NCI-H345 (cell line): ENCODE measurements at places on chromosomes 4 and X.

DNA sequence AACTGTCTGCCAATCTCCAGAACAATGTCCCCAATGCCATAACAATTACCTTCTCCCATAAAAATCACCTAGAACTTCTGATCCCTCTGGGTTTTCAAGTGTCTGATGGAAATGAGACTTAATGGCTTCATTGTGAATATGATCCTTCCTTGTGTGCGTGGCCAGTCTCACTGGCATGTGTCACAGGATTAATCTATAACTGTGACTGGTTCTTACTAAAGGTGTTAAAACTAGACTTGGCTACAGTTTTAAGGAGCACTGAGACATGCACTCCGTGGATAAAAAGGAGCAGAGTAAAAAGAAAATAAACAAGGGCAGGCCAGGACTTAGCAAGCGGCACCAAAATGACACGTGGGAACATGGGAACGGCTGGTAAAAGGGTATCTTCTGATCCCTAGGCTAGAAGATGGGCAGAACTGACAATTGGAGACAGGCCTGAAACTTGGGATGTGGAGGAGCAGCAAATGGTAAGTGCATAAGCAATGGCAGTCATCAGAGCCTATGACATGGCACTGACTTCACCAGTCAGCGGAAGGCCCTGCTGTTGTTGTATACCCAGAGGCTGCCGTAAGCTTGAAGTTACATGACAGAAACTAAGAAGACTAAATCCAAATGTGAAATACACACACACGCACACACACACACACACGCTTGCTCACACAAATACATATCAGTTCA is 256.6 kb upstream of the NOCT start:
- no peak for DNase-seq

GRCh38 chr4:55458164-55458563 is 62.4 kb downstream of the TMEM165 start:
- DNase-seq, result no peak

DNA sequence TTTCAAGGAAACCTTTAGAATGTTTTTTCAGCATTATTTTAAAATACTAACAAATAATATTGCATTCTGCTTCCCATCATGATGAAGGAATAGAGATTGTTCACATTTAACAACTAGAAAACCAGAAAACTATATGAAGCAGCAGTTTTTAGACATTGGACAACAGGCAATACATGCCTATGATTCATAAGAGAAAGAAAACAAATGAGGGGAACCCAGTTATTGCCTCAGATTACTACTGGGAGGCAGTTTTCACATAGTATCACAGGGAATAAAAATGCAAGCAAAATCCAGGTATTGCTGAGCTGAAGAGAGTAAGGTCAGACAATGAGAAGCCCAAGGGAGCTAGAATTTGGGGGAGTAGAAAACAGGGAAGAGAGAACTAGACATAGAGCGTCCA is 373.6 kb downstream of the MAPK10 start:
- no peak for DNase-seq

DNA sequence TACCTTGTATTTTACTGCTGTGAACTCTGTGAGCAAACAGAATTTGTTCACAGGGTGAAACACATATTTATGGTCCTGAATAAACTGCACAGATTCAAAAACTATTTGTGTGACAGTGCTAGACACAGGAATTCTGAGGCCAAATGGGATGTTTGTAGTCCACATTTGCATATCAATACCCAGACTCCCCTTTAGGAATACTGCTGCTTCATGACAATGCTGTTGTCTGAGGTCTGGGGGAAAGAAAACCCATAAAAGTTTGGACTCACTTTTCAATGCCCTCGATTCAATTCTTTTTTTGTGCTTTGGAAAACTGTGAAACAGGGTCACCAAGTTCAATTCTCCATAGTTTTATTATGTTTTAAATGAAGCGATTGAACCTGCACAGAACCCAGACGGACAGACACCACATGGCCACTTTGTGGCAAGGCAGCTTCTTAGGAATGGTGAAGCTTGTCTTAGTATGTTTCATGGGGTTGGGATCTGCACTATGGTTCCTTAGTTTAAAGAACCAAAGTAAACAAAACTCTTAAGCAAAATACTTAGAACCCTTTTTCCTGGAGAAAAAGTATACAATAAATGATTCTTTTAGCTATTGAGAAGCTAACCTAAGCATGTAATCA is 92.3 kb upstream of the MAD2L1 start:
- no peak for DNase-seq

DNA sequence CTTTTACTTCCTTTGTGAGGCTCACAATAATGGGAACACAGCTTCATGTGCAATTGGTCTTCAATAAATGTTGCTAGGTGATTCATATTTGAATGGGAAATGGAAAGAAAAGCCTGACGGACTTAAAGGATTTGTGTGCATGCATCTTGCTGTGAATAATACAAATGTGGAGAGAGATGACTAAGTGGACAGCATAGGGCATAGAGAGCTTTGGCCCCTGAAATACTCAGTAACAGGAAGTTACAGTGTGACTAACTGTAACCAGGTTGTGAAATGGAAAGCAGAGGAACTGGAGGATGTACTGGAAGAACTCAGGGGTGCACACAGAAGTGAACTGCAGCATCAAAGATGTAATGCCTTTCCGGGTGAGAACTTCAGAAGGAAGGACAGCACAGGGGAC is 206.7 kb downstream of the MGST2 start:
- DNase-seq, result no peak
